CD4-positive, alpha-beta T cell (primary cell): ENCODE measurements at places on chromosomes 5 and 9.

DNA sequence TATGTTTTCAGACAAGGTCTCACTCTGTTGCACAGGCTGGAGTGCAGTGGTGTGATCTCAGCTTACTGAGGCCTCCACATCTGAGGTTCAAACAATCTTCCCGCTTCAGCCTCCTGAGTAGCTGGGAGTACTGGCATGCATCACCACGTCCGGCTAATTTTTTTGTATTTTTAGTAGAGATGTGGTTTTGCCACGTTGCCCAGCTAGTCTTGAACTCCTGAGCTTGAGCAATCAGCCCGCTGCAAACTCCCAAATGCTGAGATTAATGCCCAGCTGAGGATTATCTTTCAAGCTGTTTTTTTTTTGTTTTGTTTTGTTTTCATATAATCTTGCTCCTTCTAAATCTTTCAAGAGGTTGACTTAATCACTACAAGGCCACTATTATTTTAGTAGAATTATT, 47.3 kb upstream of the SLC28A3 start:
- no peak for DNase-seq

GRCh38 chr5:132008163-132008473, 3.3 kb downstream of the ACSL6 start:
- no peak for DNase-seq

DNA sequence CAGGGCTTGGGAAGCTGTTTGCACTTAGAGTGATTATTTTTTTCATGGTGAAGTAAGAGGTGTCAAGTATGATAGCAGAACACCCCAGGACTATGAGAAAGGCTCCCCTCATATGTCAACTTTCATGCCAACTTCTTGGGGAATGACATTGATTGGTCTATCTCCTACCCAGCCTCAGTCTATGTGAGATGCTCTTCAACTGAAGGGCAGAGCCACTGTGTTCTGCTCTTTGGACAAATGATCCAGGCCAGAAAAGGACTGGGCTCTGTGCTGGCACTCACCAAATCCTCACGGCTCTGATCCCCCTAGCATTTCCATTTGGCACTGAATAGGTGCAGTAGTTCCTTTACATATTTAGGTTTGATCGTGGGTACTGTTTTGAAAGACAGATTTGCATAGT, 151.1 kb downstream of the DMRT2 start:
- no peak for DNase-seq

DNA sequence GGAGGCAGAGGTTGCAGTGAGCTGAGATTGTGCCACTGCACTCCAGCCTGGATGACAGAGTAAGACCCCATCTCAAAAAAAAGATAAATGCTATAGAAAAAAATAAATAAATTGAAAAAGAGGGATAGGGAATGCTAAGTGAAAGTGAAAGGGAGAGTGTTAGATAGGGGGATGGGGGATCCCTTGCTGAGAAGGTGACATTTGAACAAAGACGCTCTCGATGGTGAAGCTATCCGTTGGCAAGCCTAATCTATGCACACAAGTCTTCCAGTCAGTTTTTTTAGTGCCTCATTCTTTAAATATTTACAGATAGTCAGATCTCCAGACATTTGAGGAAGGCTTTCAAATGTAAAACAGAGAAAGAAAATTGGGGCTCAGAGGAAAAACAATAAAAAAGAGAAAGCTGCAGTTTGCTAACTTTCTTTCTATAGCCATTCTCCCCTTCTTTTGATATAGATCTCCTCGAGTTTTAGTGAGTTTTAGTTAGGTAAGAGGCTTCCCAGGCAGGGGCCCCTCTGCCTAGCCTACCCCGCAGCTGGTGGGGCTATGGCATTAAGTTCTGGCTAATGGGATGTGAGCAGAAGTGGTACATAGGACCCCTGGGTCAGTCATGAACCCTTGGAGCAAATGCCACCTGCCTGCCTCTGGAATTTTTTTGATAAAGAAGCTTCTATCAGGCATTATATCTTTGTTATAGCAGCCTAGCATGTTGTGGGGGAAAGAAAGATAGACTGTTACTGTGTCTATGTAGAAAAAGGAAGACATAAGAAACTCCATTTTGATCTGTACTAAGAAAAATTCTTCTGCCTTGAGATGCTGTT, 12.0 kb downstream of the GLRX start:
- DNase-seq, result no peak

GRCh38 chr5:37355161-37355560, 15.7 kb downstream of the NUP155 start:
- no peak for DNase-seq
